Fibroblast of skin of abdomen (primary cell): ENCODE measurements at places on chromosomes 7 and 10.

- DNase-seq: no peak
These were observed 16.5 kb upstream of the TLX1 start for GRCh38 chr10:101114646-101115045.

GRCh38 chr7:155438777-155439176 lies 19.2 kb upstream of the EN2 start:
- no peak for DNase-seq

- peak; percentile 95 for DNase-seq
These were observed 44.1 kb downstream of the HGF start for GRCh38 chr7:81725812-81726127.

GRCh38 chr10:112243713-112244112 lies 39.5 kb upstream of the TECTB start:
- no peak for DNase-seq

GRCh38 chr10:71242622-71243009 lies 30.2 kb downstream of the UNC5B start:
- DNase-seq: no peak

GRCh38 chr7:128962899-128963298 lies 25.2 kb downstream of the IRF5 start:
- DNase-seq: no peak

GRCh38 chr7:3200504-3200903 lies 100.5 kb upstream of the SDK1 start:
- peak; percentile 16 for DNase-seq
